WTC11 (cell line): ENCODE measurements at places on chromosomes 11 and 22. TPM values are rescaled to one million over a fixed set of nuclear protein-coding genes. Genes with fewer than 3 reads are reported as not detected.

BDNF gene
- total RNA-seq = 4.6 to 5.0 TPM (median 4.8 TPM) in 3 replicates

HORMAD2 gene
- total RNA-seq = not detected in 3 replicates

MS4A7 gene
- total RNA-seq = 0.25 to 0.46 TPM (median 0.31 TPM) in 3 replicates

MMP7 gene
- total RNA-seq = 0.23 to 0.50 TPM (median 0.48 TPM) in 3 replicates

CDCA5 gene
- 80.6 to 95.9 TPM (median 86.9 TPM) in 3 replicates for total RNA-seq

NAALADL1 gene
- total RNA-seq = 4.5 to 6.1 TPM (median 5.9 TPM) in 3 replicates

FGF19 gene
- total RNA-seq = 17.6 to 19.3 TPM (median 18.6 TPM) in 3 replicates

API5 gene
- 138 to 142 TPM (median 140 TPM) in 3 replicates for total RNA-seq

GRCh38 chr22:35401863-35402262 is 1.9 kb downstream of the MCM5 start:
- DNase-seq = no peak

DNA sequence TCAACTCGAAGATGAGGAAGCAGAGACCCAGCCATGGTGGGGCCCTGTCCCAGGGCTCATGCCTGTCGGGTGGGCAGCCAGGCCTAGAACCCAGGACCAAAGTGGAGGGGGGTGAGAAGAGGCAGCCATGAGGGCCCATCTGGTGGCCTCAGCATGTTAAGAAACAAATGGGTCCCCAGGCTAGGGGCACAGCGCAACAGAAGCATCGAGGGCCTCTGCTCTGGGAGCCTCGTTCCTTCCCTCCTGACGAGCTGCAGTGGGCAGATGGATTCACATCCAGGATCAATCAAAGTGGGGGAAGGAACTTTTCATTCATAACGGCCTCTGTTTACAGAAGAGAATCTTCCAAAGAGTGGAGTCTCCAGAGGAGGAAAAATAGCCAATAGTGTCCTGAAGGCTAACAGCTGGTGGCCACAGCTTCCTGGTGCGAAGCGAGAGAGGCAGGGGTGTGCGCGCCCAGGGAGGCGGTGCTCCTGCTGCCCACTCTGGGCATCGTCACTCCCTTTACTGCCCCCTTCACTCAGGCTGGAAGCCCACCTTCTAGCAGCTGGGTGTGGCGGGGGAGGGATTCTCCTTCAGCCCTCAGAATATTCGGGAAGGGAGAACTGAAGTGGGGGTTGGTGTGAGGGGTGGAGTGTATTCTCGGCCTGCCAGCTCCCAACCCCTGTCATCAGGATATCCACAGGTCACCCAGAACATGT is 4.3 kb downstream of the CBX7 start:
- DNase-seq = no peak

DNA sequence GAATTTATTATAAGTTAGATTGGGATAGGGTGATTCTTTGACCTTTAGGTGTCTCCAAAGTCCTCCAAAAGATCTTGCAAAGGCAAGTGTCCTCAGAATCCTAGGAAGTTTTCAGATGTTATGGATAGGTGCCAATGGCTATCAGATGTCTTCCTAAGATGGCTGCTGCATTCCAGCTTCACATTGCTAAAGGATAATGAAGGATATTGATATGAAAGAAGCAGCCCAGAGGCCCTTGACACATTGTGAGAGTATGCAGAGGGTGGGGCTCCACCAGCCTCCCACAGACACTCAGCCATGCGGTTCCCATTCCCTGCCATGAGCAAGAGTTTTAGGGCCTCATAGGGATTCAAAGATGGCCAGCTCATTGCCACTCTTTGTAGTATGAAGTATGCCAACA is 22.3 kb upstream of the GLYATL2 start:
- DNase-seq = no peak

DNA sequence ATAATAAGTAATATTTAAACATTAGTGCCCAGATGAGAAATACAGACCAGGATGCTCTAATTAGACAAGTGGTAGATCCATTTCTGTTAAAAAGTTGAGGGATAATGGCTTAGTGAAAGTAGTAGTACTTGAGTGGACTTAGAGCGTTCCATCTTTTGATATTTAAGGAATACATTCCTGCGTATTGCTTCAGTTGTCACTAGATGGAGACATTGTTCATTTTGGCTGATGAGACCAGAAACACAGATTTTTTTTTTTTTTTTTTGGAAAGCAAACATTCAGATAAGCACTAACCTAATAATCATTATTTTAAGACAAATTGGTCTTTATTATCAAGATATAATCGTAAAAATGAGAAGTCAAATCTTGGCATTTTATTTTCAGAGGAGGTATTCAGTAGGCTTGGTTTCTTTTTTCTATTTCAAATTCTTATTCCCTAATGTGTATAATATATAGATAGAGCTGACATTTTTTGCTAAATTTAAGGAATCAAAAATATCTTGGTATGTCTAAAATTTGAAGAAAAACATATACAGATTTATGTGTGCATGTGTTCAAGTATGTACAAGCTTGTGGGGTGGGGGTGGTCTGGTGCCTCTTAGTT is 92.9 kb downstream of the DYNC2H1 start:
- DNase-seq = no peak

- peak; percentile 94 for DNase-seq
Observed at GRCh38 chr11:61897387-61898246, 6.3 kb upstream of the FADS3 start.

DNA sequence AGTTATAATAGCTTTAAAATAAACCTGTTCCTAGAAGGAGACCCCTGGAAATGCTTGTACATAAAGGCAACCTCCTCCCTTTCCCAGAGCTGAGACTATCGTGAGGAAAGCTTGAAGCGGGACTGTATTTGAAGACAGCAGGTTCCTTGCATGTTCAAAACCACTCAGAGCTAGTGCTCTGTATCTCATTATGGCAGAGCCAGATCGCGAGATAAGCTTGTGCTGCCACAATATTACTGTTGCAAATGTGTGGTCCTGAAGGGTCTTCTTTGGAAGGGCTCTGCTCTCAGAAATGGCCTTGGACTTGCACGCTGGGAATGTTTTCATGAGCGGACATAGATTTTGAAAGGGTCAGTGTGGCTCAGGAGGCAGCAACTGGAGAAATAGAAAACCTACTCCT is 168.2 kb downstream of the KIRREL3 start:
- no peak for DNase-seq

DNA sequence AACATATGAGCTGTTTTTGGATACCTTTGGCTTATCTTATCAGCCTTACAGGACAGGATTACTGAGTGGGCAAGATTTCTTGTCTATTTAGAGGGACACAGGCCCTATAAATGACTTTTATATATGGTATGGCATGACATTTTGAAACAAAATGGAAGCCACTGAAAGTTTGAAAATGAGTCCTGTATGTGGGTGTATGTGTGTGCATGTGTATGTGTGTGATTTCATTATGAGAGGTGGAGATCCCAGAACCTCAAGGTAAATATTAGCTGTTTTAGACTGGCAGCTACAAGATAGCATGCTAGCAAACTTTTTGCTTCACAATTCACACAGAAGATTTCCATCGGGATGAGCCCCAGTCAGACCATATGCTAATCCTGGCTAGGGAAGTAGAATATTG is 970.5 kb upstream of the CCDC90B start:
- no peak for DNase-seq

- DNase-seq = no peak
Observed at GRCh38 chr11:6237761-6238302, 1.1 kb upstream of the CNGA4 start.

DNA sequence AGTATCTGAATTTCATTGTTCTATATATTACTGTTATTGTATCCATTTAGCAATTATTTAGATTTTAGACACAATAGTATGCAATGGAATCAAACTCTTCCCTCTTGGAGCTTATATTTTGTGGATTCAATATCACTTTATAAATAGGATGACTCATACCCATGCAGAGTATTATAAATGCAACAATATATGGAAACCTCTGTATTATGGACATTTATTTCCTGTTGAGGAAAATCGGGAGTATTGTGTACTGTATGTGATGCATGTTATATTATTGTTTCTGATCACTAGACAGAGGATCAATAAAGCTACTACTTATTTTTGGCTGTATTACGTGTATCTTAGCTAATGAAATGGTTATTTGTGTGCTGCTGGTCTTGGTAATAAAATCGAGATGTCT is 770 bp downstream of the METTL15 start:
- DNase-seq = no peak

- DNase-seq = no peak
Observed at GRCh38 chr22:45399712-45400445, 13.5 kb downstream of the SMC1B start.

GRCh38 chr11:43532041-43532440 is 148.5 kb upstream of the HSD17B12 start:
- no peak for DNase-seq

- DNase-seq = no peak
Observed at GRCh38 chr22:35543702-35544101, 3.1 kb downstream of the RASD2 start.

GRCh38 chr11:95723361-95723942 is 66.1 kb downstream of the FAM76B start:
- no peak for DNase-seq

DNA sequence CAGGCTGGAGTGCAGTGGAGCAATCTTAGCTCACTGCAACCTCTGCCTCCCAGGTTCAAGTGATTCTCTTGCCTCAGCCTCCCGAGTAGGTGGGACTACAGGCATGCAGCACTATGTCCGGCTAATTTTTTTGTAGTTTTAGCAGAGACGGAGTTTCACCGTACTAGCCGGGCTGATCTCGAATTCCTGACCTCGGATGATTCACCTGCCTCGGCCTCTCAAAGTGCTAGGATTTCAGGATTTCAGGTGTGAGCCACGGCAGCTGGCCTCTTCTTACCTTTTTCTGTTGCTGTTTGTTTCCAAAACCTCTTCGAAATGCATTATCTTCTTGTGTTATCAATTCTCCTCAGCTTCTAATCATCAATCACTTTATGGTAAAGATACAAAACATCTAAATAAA is 22.1 kb upstream of the TMEM135 start:
- DNase-seq = no peak

GRCh38 chr11:62921573-62922188 is 518 bp upstream of the CHRM1 start:
- no peak for DNase-seq

GRCh38 chr11:910044-910588 is 494 bp downstream of the CHID1 start:
- DNase-seq = no peak

- no peak for DNase-seq
Observed at GRCh38 chr11:24514219-24514594, 17.4 kb downstream of the LUZP2 start.

DNA sequence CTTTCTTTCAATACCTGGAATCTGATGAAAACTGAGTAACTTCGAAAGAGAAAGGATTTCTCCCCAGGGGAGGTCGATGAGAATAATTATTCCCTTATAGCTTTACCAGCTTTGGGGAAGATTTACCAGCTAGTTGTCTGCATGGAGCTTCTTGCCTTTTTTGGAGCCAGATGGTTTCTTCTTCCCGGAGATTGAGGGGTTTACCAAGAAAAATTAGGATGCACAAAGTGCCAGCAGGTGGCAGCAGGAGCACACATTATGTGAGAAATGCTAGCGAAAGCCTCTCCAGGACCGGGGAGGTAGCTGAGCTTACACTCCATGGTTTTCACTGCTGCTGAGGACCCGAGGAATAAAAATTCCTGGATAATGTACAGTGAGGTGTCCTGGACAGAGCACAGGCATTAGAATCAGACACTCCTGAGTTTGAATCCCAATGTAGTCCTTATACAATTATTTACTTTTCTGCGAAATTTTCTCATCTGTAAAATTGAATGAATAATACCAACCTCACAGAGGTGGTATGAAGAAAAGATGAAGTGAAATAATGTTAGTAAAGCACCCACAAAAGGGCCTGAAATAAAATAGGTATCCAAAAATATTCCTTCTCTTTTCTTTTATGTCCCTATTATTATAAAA is 46.0 kb upstream of the PARVA start:
- peak; percentile 85 for DNase-seq

GRCh38 chr11:75639762-75640181 is 29.1 kb downstream of the MAP6 start:
- no peak for DNase-seq

DNA sequence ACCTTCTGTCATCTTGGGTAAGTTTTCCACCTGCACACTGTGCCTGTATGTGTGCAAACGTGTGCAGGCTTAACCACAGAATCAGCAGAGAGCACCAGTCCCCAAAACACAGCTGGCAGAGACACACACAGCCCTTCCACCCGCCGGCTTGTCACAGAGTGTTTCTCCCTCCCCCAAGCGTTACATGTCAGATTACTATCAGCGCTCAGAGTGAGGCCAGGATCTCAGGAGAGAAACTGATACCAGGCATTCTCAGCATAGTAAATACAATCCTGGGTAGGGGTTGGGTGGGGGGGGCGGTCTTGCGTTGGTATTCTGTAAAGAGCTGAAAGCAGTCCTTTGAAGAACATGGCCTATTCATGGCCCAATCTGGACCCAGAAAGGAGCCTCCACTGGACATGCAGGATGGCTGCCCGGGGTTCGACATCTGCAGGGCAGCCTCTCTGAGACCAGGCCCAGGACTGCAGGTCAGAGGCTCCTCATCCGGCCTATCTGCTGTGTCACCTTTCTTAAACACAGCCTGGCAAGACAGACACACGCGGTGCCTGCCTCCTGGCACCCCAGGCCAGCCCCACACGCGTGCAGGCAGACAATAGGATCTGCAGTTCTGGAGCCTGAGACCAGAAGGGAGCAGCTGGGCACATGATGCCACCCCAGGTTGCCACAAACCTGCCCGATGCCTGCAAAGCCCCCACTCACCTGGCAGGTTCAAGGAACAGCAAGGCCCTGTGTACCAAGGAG is 1.7 kb downstream of the OSBPL5 start:
- DNase-seq = peak; percentile 10

DNA sequence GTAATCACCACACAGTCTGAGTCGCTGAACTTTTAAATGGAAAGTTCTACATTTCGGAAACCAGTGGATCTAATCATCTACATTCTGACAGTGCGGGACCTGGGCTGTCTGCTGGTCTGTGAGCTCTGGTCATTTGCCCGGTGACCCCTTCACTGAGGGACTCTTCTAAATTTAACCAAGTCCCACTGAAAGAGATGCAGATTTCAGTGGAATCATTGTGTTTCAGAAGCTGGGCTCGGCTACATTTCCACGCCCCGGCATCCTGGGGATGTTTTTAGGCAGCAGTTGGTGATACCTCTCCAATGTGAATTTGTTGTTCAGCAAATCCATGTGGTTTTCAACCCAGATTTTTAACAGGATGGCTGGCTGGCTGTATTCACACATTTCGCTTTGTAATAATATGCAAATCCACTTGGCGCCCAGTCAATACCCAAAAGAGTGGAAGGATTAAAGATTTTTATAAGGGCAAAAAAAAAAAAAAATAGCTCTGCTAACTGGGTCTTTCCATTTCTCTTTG is 145.5 kb upstream of the RASSF10 start:
- DNase-seq = no peak

GRCh38 chr11:79447038-79447786 is 6.4 kb upstream of the TENM4 start:
- no peak for DNase-seq
